ENCODE measurements at places on chromosomes 6 and 20.

DNA sequence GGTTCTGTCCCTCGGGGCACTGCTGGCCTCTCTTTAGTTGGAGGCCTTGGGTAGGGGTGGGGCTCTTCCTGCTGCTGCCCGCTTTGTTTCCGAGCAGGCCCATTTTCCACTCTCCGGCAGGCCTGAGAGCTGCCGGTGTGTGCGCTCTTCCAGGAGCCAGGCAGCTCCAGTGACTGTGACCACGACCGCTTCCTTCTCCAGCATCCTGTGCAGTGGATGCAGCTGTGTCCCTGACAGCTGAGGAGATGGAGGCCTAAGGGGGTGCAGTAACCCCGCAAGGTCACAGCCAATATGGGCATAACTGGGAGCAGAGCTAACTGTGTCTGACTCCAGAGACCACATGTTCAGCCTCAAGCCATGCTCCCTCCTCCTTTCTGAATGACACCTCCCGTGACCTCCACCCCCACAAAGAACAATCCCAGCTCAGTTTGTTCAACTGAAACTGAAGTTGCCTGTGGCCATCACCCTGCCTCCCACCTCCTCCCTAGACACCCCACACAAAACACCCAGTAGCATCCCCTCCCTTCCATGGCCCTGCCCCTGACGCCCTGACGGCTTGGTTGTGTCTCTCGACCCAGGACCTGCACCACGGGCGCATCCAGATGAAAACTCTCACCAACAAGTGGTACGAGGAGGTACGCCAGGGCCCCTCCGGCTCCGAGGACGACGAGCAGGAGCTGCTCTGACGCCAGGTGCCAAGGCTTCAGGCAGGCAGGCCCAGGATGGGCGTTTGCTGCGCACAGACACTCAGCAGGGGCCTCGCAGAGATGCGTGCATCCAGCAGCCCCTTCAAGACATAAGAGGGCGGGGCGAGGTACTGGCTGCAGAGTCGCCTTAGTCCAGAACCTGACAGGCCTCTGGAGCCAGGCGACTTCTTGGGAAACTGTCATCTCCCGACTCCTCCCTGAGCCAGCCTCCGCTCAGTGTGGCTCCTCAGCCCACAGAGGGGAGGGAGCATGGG is 27.8 kb downstream of the SPATA2 start:
- peak; percentile 41 for DNase-seq

GRCh38 chr6:5566718-5567117 is 305.4 kb downstream of the FARS2 start:
- DNase-seq = no peak

DNA sequence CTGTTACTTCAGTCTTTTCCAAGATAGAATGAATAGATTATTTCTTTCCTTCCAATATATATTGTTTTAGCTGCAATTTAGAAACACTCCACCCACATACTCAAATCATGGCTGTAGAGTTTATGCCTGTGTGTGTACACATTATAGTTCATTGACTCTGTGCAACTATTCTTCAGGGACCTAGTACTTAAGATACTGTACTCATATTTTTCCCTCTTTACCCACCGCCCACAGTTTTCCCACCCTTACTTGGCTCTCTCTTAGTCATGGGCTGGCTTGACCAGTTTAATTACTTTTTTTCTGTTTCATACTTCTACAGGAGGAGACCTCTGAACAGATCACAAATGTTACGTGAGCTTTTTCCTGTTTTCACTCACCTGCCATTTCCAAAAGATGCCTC is 30.4 kb downstream of the C6orf89 start:
- peak; percentile 29 for DNase-seq

DNA sequence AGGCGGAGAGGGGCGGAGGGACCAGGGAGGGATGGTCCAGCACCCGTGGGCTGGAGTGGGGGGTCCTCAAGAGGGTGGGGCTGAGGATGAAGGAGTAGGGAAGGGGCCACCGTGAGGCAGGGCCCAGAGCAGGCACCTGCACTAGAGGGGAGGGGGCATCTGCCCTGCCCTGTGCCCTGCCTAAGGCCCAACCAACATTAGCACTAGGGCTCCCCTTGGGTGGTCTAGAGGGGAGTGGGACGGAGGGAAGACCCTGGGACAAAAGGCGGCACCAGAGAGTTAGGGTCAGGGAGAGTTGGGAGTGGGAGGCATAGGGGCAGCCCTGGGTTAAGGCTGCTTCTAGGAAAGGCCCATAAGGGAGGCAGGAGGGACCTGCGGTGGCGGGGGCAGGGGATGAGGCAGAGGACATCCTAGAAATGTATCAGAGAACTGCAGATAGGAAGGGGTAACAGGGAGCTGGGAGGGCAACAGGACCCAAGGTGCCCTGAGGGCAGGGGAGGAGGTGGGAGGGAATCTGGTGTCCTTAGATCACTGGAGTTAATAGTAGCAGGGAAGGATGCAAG is 24.5 kb downstream of the HLA-F start:
- DNase-seq = no peak

GRCh38 chr6:170156448-170157375 is 134.2 kb downstream of the DLL1 start:
- no peak for DNase-seq

GRCh38 chr6:39835821-39836295 is 43.7 kb downstream of the DAAM2 start:
- DNase-seq = peak; percentile 33

GRCh38 chr6:75907444-75907843 is 158.4 kb downstream of the MYO6 start:
- DNase-seq = no peak

- DNase-seq = peak; percentile 95
Measured at GRCh38 chr20:53949319-53949839, 121.0 kb downstream of the BCAS1 start.

DNA sequence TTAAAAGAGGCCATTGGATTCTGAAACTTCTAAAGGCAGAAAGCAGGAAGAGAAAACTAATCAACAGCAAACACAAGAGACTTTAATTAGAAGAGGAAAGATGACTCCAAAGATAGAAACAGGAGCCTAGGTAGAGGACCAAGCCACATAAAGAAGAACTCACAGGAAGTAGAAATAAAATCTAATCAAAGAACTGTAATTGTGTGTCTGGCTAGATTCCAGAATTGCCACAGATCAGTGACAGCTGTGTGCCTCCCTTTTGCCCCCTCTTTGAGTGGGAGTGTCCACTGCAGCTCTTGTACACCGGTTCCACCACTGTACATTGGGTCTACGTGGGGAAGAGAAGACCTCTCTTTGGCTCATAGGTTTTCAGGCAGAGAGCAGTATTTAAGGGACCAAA is 22.3 kb upstream of the THEMIS start:
- no peak for DNase-seq

GRCh38 chr6:113458368-113459010 is 398.7 kb upstream of the MARCKS start:
- no peak for DNase-seq

DNA sequence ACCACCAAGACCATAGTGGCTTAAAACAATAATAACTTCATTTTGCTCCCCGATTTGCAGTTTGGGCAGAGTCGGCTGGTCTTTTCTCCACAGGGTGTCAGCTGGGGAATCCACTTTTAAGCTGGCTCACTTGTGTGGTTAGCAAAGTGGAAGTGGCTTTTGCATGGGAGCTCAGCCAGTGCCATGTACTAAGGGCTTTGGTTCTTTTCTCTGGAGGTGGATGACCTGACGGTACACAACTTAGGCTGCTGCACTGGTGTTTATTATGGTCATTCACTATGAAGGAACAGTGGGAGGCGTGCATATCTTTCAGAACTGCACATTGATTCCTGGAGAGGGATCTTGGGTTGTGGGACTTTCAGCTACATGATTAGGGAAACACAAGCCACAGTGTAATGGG is 141.0 kb downstream of the OR2B2 start:
- DNase-seq = no peak

DNA sequence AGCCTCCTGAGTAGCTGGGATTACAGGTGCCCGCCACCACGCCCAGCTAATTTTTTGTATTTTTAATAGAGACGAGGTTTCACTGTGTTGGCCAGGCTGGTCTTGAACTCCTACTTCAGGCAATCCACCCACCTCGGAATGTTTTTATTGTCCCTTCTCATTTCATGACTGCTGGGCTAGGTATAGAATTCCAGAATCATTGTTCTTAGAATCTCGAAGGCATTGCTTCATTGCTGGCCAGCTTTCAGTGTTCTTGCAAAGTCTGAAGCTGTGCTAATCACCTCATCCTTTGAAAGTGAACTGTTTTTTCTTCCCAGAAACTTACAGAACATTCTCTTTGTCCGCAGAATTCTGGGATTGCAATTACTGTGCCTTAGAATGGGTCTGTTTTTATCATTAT is 49.0 kb downstream of the PTPN1 start:
- no peak for DNase-seq

DNA sequence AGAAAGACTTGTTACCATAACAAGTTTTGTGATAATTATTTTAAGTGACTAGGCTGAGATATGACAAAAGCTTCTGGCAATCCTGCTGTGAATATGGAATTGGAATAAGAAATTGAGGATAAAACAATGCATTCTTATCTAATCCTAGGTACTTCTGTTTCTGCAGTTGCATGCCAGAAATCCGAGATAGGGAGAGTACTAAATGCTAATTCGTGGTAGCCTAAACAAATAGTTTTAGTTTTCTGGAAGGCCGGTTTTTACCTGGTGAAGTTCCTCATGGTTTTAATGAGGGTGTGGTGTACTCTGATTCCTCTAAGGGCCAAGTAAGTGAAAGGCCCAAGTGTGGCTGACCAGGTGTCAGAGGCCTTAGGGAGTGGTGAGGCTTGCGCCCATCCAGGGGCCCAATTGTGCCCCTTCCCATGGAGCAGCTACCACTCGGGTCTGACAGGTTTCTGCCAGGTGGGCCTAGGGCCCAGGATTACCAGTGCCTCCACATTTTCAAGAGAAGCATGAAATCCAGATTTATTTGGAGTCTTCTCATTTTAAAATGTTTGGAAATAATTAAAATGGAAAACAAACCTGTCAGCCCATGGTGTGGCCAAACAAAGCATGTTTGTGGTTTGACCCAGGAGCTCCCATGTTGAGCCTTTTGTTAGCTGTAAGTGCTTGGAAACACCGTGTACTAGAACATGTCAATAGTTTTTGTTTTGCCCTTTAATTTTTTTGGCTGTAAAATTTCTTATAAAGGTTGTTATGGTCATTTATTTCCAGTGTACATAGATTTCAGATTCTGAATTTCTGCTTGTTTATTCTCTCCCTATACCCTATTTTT is 6.6 kb downstream of the PLCB4 start:
- no peak for DNase-seq

- DNase-seq = no peak
Measured at GRCh38 chr20:50722424-50723155, 8.8 kb upstream of the PARD6B start.

DNA sequence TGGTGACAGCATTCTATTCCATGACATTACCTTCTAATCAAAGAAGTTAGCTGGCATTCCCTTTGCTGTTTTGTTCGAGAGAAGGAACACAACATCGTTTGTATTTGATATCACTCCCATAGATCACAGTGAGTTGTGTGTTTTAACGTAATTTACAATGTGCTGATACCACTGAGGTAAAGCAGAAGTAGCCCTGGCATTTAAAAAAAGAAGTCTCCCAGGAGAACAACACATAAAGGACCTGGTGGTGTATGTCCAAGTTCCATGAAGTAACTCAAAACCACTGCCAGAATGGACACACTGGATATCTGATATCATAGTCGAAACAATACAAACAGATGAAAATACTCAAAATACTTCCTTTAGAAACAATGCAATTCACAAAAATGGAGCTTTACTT is 351.7 kb downstream of the RNGTT start:
- no peak for DNase-seq

DNA sequence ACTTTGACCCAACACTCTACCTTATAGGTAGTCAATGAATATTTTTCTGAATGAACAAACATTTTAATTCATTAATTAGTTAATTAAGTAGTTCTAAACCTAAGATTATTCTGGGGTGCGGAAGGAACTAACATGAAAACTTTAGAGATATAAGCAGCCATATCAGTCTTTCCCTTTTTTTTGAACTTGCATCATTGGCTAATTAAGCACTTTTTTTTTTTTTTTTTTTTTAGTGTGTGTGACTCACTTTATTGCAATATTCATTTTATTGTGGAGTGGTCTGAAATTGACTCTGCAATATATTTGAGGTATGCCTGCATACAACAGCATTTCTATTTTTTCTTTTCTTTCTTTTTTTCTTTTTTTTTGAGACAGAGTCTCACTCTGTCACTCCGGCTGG is 21.8 kb upstream of the AMD1 start:
- peak; percentile 11 for DNase-seq

DNA sequence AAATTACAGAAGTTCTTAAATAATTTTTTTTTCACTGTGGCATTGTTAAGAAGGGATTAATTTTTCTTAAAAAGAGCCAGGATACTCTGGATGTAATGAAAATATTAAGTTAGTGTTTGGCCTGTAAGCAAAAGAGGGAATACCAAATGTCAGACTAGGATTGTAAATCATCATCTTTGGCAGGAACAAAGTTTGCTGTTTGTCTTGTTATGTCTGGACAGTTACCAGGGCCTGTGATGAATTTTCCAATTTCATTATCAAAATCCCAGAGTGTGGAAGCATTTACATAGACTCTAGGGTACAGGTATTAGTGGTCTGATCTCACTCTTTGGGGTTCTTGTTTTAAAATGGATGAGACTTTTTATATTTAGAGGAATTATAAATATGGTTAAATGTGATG is 26.1 kb downstream of the CEP57L1 start:
- peak; percentile 38 for DNase-seq

- no peak for DNase-seq
Measured at GRCh38 chr6:152166897-152167296, 359.4 kb downstream of the ESR1 start.

- DNase-seq = no peak
Measured at GRCh38 chr6:125258651-125259353, 43.0 kb downstream of the HDDC2 start.

GRCh38 chr6:14860774-14861173 is 385.1 kb upstream of the JARID2 start:
- no peak for DNase-seq

DNA sequence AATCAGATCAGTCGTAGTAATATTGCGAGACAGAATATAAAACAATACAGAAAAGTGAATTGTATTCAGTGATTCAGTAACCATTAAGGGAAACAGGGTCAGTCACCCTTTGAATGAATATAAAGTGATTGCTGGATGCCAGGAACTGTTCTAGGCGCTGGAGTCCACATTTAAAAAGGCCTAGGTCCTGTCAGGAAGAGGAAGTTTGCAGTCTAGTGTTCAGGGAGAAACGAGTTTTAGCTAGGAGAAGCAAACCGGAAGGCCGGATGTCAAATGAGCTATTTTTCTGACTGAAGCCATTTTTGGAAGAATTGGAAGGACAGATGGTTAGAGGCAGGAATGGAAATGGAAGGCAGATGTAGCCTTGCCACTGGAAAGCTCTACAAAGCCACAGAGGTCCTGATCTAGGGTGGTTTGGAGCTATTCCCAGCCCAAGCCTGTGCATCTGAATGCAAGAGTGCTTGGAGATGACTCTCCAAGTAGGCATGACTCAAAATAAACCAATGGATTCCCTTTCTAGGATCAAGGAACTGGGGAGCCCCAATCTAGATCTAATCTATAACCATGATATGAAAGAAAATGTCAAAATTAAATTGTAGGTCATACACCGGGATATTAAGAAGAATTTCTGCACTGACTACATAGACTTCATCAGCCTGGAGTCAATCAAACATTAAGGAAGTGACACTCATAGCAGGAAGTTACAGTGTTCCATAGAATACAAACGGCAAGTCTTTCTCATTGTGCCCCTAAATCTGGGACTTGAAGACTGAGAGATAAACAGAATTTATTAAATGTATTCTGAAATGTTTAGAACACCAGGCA is 36.8 kb upstream of the CDKAL1 start:
- peak; percentile 91 for DNase-seq

All from fibroblast of mammary gland (primary cell).